ENCODE measurements at places on chromosomes 3 and 15. TPM values are rescaled to one million over a fixed set of nuclear protein-coding genes. Genes with fewer than 3 reads are reported as not detected.

DNA sequence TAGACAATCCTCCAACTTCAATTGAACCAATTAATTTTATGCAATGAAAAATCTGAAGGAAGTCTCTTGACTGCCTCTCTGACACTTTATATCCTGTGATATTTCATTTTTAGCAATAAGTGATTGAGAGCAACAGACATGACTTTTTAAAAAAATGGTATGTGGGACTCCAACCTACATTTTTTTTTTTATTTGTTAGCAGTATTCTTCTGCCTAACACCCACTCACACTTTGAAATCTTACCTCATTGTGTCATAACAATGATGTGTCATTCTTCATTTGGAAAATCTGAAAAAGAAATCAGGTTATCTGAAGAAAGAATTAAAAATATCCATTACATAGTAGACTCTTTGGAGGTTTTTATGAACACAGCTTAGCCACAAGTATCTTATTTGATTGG, 541.3 kb upstream of the KCNMB2 start:
- no peak for DNase-seq

Gene WNT5A
- polyA plus RNA-seq = 45.7 TPM

DNA sequence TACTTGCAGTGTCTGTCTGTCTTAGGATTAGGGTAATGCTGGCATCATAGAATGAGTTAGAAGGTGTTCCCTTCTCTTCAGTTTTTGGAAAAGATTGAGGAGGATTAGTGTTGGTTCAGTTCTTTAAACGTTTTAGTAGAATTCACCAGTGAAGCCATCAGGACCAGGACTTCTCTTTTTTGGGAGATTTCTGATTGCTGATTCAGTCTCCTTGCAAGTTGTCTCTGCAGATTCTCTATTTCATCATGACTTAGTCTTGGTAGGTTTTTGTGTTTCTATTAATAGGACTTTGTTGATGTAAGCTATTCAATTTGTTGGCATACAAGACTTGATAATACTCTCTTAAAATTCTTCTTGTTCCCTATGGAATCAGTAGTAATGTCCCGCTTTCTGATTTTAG, 48.9 kb downstream of the STT3B start:
- DNase-seq = no peak

- DNase-seq = no peak
Measured at GRCh38 chr3:109131276-109131675, 5.2 kb upstream of the C3orf85 start.

DNA sequence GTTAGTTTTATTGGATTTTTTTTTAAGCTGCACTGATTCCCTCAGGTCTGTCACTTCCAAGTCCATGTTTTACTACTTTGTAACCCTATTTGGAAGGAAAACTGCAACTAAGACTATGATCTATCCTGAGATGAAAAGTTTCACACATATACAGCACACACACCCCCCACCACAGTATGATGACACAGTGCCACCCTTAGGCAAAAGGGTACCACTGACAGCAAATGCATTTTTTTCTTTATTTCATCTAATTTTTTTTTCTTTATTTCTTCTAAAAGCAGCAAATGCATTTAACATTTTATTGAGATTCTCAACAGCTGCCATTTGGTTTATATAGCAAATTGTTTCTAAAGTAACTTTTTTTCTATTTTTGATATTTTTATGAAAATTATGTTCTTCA, 21.2 kb downstream of the NGRN start:
- no peak for DNase-seq

Gene SLC2A2
- 8.6 TPM for polyA plus RNA-seq

- no peak for DNase-seq
Measured at GRCh38 chr3:66144568-66145407, 76.0 kb upstream of the SLC25A26 start.

DNA sequence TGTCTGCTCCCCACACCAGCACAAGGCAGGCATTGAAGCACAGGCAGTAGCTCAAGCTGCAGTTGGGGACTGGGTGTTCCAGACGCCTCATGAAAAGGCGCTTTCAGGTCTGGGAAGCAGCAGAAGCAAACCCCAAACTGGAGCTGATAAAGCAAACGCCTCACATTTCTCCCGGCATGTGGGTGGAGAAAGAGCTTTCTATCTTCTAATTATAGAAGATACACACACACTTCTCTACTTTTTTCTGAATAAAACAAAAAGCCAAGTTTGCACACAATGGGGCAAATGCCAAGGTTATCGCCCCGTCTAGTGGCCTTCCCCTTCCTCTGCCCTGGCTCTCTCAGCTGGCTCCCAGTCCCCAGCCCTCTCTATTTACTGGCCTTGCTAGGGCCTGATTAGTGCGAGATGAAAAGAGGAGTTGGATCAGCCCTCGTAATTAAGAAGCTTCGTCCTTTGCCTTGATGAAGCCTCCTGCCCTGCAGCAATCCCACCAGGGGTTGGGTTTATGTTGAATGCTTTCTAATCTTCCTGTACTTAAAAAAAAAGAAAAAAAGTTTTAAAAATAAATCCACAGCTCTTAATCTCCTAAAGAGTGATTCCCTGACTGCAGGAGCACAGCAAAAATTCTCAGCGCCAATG, 120.2 kb downstream of the MEGF11 start:
- DNase-seq = no peak

GRCh38 chr3:41288785-41289184, 89.5 kb downstream of the CTNNB1 start:
- no peak for DNase-seq

- no peak for DNase-seq
Measured at GRCh38 chr3:41940393-41940792, 21.5 kb downstream of the ULK4 start.

GRCh38 chr3:135147657-135148056, 352.6 kb downstream of the EPHB1 start:
- DNase-seq = no peak

Gene SLC22A13
- 0.12 TPM for polyA plus RNA-seq

- DNase-seq = no peak
Measured at GRCh38 chr15:37199545-37199944, 99.2 kb upstream of the MEIS2 start.

DNA sequence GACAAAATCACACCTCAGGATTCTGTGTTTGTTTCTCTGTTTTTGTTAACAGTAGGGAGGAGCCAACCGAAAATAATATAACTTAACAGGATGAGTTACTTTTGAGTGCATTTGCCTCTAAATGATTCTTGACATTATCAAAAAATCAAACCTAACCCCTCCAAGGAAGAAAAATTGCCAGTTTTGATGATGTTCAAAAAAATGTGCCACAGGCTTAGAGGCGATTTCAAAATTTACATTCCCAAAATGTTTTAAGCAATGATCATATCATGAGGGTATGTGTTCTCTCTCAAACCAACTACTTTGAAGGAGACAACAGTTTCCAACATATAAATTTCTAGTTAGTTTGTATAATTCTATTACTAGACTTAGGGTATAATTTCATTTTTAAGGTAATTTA, 6.7 kb downstream of the VGLL3 start:
- DNase-seq = no peak

- DNase-seq = no peak
Measured at GRCh38 chr15:40770147-40770721, 454 bp downstream of the C15orf62 start.

Gene XYLB
- polyA plus RNA-seq = 14.0 TPM

Gene GOLGA8G
- polyA plus RNA-seq = 0.06 TPM

Gene NDUFB5
- polyA plus RNA-seq = 174 TPM

Gene FANCD2OS
- polyA plus RNA-seq = 0.52 TPM

DNA sequence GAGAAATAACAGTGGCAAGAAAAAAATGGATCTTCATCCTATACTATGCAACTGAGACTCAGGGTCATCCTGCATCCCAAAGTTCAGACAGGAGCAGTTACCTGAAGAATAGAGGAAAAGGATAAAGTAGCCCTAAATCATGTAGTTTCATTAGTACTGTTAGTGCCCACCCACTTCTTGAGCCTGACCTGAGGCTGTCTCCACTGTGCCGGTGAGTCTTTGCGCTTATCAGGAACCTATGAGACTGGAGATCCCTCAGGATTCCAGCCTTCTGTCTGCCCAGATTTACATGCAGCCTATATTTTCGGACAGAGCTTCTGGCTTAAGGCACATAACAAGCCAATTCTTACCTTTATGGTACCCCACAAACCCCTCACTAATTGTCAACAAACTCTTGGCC, 791.6 kb downstream of the ROBO1 start:
- no peak for DNase-seq
